ENCODE measurements at places on chromosomes 2 and 18. TPM values are rescaled to one million over a fixed set of nuclear protein-coding genes. Genes with fewer than 3 reads are reported as not detected.

Gene GYPC
- total RNA-seq, result 75.0 TPM

Gene GAREM2
- under 0.01 TPM for total RNA-seq

Gene FHL2
- total RNA-seq, result 80.2 TPM

Gene SNORC
- total RNA-seq, result not detected

Gene KLHL30
- total RNA-seq, result 0.62 TPM

Gene SCLY
- total RNA-seq, result 5.1 TPM

Gene EVX2
- total RNA-seq, result not detected

Gene SH3RF3
- 10.2 TPM for total RNA-seq

Gene LIMS4
- not detected for total RNA-seq

Gene XDH
- total RNA-seq, result not detected

Gene CCDC85A
- 23.2 TPM for total RNA-seq

DNA sequence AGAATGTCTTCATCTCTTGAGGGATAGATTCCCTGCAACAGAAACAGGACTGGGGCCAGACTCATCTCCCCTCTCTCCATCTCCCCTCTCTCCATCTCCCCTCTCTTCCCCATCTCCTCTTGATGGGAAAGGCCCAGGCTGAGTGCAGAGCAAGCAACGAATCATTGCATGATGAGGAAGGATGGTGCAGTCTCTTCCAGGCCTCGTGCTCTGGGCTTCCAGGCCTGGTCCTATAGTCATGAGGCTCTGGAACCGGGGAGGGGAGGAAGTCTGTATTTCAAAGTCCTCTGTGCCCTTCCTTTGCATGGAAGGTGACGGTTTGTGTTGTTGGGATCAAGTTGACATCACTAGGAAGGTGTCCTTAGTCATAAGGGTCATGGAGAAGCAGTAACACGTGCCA, 115.6 kb upstream of the NEDD4L start:
- no peak for DNase-seq
- H3K27me3 ChIP-seq, result no peaks in the 10 kb centered on the region
- H3K4me3 ChIP-seq, result no peak overlapping the region
- H3K4me1 ChIP-seq, result no peaks in the 10 kb centered on the region
- no peak overlapping the region for H3K27ac ChIP-seq

- peak overlapping the region; percentile 98 for H3K27ac ChIP-seq
- H3K4me1 ChIP-seq, result no peaks in the 10 kb centered on the region
- DNase-seq, result no peak
- peak overlapping the region; percentile 36 for H3K4me3 ChIP-seq
Measured at GRCh38 chr2:160269365-160269764, 69.3 kb upstream of the ITGB6 start.

DNA sequence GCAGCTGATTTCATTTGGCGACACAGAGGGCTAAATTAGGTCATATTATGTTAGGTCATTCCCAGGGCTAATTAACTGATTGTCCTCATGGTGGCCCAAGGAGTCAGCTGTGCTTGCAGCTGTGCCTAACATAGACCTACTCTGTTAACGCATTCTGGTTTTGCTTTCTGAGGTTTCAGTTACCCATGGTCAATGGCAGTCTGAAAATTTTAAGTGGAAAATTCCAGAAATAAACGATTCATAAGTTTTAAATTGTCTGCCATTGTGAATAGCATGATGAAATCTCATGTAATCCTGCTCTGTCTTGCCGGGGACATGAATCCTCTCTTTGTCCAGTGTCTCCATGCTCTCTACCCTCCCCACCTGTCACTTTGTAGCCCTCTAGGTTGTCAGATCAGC, 168.7 kb downstream of the KCNS3 start:
- H3K27me3 ChIP-seq, result no peaks in the 10 kb centered on the region
- H3K4me1 ChIP-seq, result no peaks in the 10 kb centered on the region
- no peak overlapping the region for H3K27ac ChIP-seq
- DNase-seq, result no peak
- no peaks in the 10 kb centered on the region for H3K36me3 ChIP-seq
- H3K4me3 ChIP-seq, result no peak overlapping the region

GRCh38 chr18:45519411-45520280, 95.6 kb upstream of the SLC14A2 start:
- no peaks in the 10 kb centered on the region for H3K36me3 ChIP-seq
- no peak overlapping the region for H3K4me3 ChIP-seq
- peaks cover 6% of the 10 kb centered on the region for H3K4me1 ChIP-seq
- no peak overlapping the region for H3K27ac ChIP-seq
- no peaks in the 10 kb centered on the region for H3K27me3 ChIP-seq

- H3K27me3 ChIP-seq, result no peaks in the 10 kb centered on the region
- DNase-seq, result no peak
- H3K36me3 ChIP-seq, result no peaks in the 10 kb centered on the region
Measured at GRCh38 chr2:50746526-50746925, 285.4 kb downstream of the NRXN1 start.

- H3K36me3 ChIP-seq, result no peaks in the 10 kb centered on the region
- peak overlapping the region; percentile 82 for H3K27ac ChIP-seq
- H3K27me3 ChIP-seq, result no peaks in the 10 kb centered on the region
- H3K4me1 ChIP-seq, result no peaks in the 10 kb centered on the region
- no peak for DNase-seq
Measured at GRCh38 chr18:23238651-23239349, 103.5 kb downstream of the CABLES1 start.

DNA sequence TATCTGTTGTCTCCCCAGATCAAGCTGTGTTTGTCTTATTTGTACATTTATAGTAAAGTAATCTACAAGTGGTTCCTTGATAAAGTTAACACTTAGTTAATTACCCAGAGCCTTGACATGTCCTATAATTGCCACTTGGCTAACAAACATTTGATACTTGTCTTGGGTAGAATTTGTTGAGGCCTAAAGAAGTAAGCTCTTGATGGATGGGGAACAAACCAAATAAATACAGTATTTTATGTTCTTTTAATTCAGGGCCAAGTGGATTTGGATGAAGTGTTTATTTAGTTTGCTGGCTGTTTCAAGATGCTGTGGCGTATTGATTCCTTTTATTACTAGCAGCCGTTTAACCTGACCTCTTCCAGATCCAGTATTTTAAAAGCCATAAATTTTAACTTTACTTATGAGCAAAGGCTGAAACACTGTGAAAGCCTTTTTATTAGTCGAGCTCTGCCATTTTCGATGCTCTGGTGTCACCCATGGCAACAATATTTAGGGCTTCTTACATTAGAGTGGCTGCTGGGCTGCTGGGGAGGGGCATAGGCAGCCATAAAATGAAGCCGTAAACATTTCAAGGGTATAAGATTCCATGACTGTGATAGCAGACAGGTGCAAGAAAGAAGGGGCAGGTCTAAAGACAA, 401.6 kb upstream of the NRP2 start:
- no peaks in the 10 kb centered on the region for H3K27me3 ChIP-seq
- H3K4me1 ChIP-seq, result no peaks in the 10 kb centered on the region
- no peaks in the 10 kb centered on the region for H3K36me3 ChIP-seq

DNA sequence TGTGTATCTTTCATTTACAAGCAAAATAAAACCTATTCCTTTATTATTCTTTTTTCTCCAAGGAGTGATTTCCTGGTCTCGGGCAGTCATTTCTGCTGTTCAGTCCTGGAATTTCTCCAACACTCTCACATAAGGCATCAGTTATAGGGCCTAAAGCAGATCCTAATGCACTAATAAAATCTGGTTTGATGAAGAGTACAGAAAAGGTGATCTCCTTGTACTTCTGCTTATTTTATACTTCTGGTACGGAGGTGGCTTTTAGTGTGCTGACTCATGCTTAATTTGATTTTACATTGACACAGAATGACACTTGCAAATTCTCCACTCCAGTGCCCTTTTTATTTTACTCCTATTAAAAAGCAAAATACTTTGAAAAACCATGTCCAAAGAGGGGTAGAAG, 157.4 kb downstream of the DOK6 start:
- H3K4me3 ChIP-seq, result no peak overlapping the region
- no peak overlapping the region for H3K27ac ChIP-seq
- H3K36me3 ChIP-seq, result no peaks in the 10 kb centered on the region
- no peaks in the 10 kb centered on the region for H3K4me1 ChIP-seq
- no peak for DNase-seq

GRCh38 chr18:29307982-29308381, 1131.1 kb upstream of the CDH2 start:
- no peaks in the 10 kb centered on the region for H3K4me1 ChIP-seq
- no peaks in the 10 kb centered on the region for H3K36me3 ChIP-seq
- DNase-seq, result no peak
- H3K4me3 ChIP-seq, result no peak overlapping the region
- no peak overlapping the region for H3K27ac ChIP-seq

DNA sequence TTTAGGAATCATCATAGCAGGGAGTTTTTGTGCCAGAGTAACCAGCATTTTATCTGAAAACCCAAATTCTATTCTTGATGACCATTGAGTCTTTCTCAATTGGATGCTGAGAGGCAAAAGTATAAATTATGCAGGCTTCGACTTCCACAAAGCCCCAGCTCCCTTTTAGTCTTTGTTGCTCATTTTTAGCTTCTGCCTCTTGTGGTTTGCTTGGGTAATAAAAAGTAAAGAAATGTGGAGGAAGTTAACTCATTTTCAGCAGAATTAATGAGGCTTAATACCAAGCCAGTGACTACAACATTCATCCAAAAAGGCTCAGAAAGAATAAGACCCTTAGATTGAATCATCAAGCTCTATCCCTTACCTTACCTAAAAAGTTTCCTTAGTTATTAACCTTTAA, 18.6 kb downstream of the ERMN start:
- no peaks in the 10 kb centered on the region for H3K36me3 ChIP-seq
- H3K27ac ChIP-seq, result no peak overlapping the region
- H3K27me3 ChIP-seq, result no peaks in the 10 kb centered on the region
- H3K4me3 ChIP-seq, result no peak overlapping the region
- H3K4me1 ChIP-seq, result no peaks in the 10 kb centered on the region
- no peak for DNase-seq

GRCh38 chr2:109006971-109007370, 18.0 kb upstream of the EDAR start:
- H3K4me3 ChIP-seq, result no peak overlapping the region
- no peaks in the 10 kb centered on the region for H3K4me1 ChIP-seq
- DNase-seq, result no peak
- H3K27me3 ChIP-seq, result no peaks in the 10 kb centered on the region
- H3K27ac ChIP-seq, result no peak overlapping the region

DNA sequence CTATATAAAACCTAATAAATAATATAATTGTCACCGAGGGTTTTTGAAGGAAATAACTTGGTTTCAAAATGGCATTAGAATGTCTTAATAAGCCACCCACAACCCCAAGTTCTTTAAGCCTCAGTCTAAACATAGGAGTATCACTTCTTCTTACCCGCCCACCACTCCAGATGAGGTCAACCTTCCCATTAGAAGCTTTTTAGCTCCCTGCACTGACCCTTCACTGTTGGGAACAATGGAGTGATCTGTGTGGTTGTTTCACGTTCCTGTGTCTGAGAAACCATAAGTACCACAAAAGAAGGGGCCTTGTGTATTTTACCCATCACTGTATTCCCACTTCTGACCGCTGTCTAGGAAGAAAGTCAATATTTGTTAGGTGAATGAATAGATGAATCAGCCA, 326.3 kb upstream of the ZNF521 start:
- no peaks in the 10 kb centered on the region for H3K4me1 ChIP-seq
- H3K27ac ChIP-seq, result no peak overlapping the region
- DNase-seq, result no peak
- H3K27me3 ChIP-seq, result no peaks in the 10 kb centered on the region
- no peaks in the 10 kb centered on the region for H3K36me3 ChIP-seq

GRCh38 chr2:115652652-115653051, 1210.2 kb downstream of the DPP10 start:
- no peaks in the 10 kb centered on the region for H3K4me1 ChIP-seq
- H3K36me3 ChIP-seq, result no peaks in the 10 kb centered on the region
- no peak overlapping the region for H3K27ac ChIP-seq

- no peak overlapping the region for H3K27ac ChIP-seq
- H3K4me1 ChIP-seq, result no peaks in the 10 kb centered on the region
- no peak for DNase-seq
- no peak overlapping the region for H3K4me3 ChIP-seq
- no peaks in the 10 kb centered on the region for H3K27me3 ChIP-seq
Measured at GRCh38 chr2:196160101-196160500, 11.3 kb downstream of the STK17B start.

GRCh38 chr2:96727431-96727830, 12.4 kb downstream of the LMAN2L start:
- H3K36me3 ChIP-seq, result no peaks in the 10 kb centered on the region
- no peaks in the 10 kb centered on the region for H3K27me3 ChIP-seq
- H3K4me3 ChIP-seq, result no peak overlapping the region
- DNase-seq, result no peak
- H3K27ac ChIP-seq, result no peak overlapping the region
- H3K4me1 ChIP-seq, result no peaks in the 10 kb centered on the region

- no peaks in the 10 kb centered on the region for H3K4me1 ChIP-seq
- H3K4me3 ChIP-seq, result no peak overlapping the region
- DNase-seq, result no peak
- H3K27ac ChIP-seq, result no peak overlapping the region
- no peaks in the 10 kb centered on the region for H3K27me3 ChIP-seq
Measured at GRCh38 chr2:10785260-10785659, 27.3 kb downstream of the PDIA6 start.

- no peaks in the 10 kb centered on the region for H3K27me3 ChIP-seq
- H3K4me1 ChIP-seq, result no peaks in the 10 kb centered on the region
Measured at GRCh38 chr2:222320436-222321395, 21.9 kb upstream of the PAX3 start.

DNA sequence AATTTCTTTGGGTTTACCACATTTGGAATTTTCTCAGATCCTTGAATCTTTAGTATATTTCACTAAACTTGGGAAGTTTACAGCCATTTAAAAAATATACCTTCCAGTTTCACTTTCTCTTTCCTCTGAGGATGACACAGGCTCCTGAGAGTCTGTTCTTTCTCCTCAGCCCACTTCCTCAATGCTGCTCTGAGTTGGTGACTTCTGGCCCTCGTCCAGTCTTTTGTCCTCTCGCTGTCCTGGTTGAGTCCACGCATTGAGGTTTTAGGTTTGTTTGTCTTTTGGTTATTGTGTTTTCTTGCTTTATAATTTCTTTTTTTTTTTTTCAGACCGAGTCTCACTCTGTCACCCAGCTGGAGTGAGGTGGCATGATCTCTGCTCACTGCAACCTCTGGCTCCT, 40.7 kb upstream of the GALR1 start:
- no peaks in the 10 kb centered on the region for H3K27me3 ChIP-seq
- peak overlapping the region; percentile 76 for H3K27ac ChIP-seq
- no peak overlapping the region for H3K4me3 ChIP-seq
- H3K36me3 ChIP-seq, result no peaks in the 10 kb centered on the region
- DNase-seq, result no peak

DNA sequence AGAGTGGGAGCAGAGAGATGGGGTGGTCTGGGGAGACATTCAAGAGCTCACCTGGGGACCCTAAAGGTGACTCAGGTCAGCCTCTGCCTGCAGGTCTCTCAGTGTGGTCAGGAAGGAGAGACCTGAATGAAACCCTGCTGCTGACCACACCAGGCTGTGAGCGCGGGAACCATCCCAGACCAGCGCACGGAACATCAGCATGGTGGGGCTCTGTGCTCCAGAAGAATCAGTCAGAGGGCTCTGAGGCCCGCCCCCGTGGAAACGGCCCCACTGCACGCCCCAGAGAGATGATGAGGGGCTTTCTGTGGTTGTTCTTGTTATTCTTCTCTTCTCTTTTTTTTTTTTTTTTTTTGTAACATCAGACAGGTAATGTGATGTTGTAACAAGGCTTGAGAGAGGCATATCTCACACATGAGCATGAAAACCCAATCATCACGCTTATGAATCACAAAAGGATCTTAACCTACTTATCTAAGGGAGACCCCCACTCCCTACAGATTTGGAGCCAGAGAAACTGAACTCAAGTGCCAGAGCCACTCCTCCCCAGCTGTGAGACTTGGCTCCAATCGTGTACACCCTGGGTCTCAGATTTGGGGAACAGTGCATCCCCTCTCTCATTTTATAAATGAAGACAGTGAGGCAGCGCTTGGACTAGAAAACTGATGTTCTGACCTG, 302.2 kb downstream of the EIPR1 start:
- no peaks in the 10 kb centered on the region for H3K4me1 ChIP-seq
- H3K27me3 ChIP-seq, result no peaks in the 10 kb centered on the region

GRCh38 chr18:35948080-35948479, 24.4 kb upstream of the RMP24 start:
- no peak overlapping the region for H3K27ac ChIP-seq
- H3K4me3 ChIP-seq, result no peak overlapping the region
- no peaks in the 10 kb centered on the region for H3K27me3 ChIP-seq
- H3K36me3 ChIP-seq, result no peaks in the 10 kb centered on the region
- H3K4me1 ChIP-seq, result peaks cover 6% of the 10 kb centered on the region

Data from uterus (tissue), 4 donors.